ENCODE measurements at places on chromosomes 11 and 22. TPM values are rescaled to one million over a fixed set of nuclear protein-coding genes. Genes with fewer than 3 reads are reported as not detected.

The BBOX1 gene
- not detected for total RNA-seq

The PKP3 gene
- not detected for total RNA-seq

The GAL3ST1 gene
- 0.85 TPM for total RNA-seq

The BEST1 gene
- total RNA-seq, result not detected

The CYTH4 gene
- total RNA-seq, result 2.2 TPM

The OR8G1 gene
- not detected for total RNA-seq

The COMMD9 gene
- 51.8 TPM for total RNA-seq

The EP300 gene
- total RNA-seq, result 37.7 TPM

The TECTA gene
- total RNA-seq, result 1.6 TPM

The ADM2 gene
- total RNA-seq, result 0.53 TPM
